T-helper 2 cell treated with Interferon-gamma antibody and Interleukin-4, amounts not matched to agents 5 μg/mL and 100 μg/mL, for 36 hours (primary cell): ENCODE measurements at places on chromosomes 2 and 18.

GRCh38 chr2:233178994-233179847 lies 72.3 kb upstream of the ATG16L1 start:
- DNase-seq: no peak

GRCh38 chr2:26997394-26997793 lies 27.0 kb downstream of the MAPRE3 start:
- no peak for DNase-seq

GRCh38 chr2:150271952-150272802 lies 215.3 kb downstream of the RND3 start:
- DNase-seq: no peak

DNA sequence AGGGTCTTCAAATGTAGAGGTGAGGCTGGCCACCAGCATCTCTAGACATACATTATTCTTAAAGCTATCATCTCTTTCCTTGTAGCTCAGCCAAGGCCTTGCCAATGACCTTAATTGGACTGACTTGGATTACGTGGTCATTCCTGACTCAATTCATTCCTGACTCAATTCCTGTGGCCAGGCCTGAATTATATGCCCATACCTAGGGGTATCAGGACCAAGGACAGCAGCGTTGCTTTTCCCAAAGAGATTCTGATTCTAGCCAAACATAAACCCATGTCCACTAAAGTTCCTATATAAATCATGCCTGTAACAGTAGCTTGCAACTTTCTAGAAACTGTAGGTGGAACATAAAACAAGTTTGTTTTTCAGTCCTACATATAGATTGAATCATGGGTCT lies 231.7 kb downstream of the ARL6IP6 start:
- no peak for DNase-seq

DNA sequence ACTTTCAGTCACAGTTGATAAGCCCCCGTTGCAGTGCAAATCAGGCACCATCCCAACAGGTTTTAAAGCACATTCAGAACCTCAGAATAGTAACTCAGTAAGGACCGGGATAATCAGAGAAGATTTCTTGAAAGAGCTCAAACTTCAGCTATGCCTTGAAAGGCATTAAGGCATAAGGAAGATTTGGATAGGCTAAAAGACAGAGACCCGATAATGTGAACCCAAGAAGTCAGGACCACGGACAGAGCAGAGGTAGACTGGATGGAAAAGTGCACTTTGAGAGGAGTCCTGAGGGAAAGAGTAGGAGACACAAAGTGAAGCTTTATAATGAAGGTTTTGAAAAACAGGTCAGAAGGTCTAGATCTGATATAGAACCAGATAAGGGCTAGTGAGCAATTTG lies 36.9 kb upstream of the KLF7 start:
- no peak for DNase-seq

DNA sequence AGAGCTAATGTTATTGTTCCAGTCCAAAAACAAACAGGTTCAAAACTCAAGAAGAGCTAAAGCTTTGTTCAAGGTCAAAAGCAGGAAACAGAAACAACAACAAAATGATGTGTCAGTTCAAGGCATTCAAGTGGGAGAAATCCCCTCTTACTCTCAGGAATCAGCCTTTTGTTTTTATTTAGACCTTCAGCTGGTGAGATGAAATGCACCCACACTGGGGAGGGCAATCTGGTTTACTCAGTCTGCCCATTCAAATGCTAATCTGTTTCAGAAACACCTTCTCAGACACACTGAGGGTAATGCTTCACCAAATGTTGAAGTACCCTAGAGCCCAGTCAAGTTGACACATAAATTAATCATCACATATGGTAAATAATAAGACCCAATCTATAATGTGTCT lies 150.6 kb downstream of the TMX3 start:
- no peak for DNase-seq

- DNase-seq: no peak
Measured at GRCh38 chr18:5073026-5073944, 123.8 kb downstream of the AKAIN1 start.

DNA sequence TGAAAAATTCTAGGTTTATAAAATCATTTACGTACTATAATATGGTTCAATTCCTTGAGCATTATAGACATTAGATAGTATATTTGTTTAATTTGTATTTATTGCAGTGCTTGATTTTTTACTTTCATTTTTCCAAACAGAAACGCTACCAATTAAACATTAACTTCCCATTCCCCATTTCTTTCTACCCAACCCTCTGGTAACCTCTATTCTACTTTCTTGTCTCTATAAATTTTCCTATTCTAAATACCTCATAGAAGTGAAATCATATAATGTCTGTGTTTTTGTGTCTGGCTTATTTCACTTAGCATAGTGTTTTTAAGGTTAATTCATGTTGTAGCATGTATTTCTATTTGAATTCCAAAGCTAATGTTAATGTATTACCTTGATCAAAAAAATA lies 11.6 kb upstream of the SLC39A10 start:
- DNase-seq: no peak

DNA sequence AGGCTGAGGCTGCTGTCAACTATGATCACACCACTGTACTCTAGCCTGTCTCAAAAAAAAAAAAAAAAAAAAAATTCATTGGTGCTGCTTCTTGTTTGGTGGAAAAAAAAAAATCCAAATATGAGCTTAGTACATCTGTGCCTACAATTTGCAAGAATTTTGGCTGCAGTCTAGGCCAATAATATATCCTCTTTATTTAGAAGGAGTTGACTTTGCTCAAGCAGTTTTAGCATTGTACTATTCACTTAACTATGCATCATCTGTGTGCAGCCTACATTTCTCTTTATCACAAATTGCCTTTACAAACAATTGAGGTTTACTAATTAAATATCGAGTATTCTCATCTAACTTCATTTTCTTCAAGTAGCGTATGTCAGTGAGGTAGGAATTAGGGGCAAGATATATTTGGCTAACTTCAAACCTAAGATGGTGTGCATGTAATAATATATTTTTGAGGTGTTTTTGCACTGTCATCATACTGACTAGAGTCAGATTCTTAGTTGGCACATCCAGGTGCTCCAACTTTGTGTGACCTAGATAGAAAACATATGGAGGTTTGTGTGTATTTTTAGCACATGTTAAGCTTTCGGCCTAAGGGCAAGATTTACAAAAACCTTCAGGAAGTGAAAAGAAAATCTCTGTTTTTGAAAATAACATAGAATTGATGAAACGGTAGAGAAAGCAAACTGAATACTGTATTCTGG lies 51.8 kb downstream of the PMS1 start:
- no peak for DNase-seq

GRCh38 chr2:1974397-1974796 lies 230.1 kb upstream of the PXDN start:
- no peak for DNase-seq

- no peak for DNase-seq
Measured at GRCh38 chr2:20071397-20072383, 20.3 kb upstream of the LAPTM4A start.

GRCh38 chr2:188142636-188143295 lies 148.9 kb upstream of the GULP1 start:
- DNase-seq: no peak

DNA sequence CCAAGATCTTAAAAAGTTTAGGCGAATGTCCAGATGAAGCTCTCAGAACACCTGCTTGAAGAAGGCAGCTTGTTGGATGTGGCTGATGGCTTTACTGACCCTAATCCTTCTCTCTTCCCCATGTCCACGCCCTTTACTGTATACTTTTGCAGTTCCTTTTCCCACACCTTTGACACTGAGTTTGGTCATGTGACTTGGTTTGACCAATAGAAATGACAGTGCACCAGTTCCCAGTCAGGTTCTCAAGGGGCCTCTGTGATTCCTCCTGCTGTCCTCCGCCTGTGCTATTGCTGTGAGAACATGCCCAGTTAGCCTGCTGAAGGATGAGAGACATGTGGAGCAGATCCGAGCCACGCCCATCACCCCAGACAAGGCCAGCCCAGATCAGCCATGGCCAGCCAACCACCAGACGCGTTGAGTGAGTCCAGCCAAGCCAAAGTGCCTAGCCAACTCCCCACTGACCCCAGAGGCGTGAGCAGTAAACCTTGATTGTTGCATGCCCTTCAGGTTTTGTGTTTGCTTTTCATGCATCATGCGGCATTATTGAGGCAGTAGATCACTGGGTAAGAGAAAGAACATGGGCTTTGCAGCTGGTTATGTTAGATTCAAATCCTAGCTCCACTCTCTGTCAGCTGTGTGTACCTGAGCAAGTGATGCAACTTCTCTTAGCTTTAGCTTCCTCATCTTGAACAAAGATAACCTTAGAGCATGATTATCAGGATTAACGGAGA lies 258.0 kb upstream of the SIX2 start:
- DNase-seq: no peak

GRCh38 chr2:7722212-7722910 lies 805.1 kb downstream of the RNF144A start:
- no peak for DNase-seq

- DNase-seq: no peak
Measured at GRCh38 chr2:166593403-166593802, 99.4 kb upstream of the SCN7A start.

DNA sequence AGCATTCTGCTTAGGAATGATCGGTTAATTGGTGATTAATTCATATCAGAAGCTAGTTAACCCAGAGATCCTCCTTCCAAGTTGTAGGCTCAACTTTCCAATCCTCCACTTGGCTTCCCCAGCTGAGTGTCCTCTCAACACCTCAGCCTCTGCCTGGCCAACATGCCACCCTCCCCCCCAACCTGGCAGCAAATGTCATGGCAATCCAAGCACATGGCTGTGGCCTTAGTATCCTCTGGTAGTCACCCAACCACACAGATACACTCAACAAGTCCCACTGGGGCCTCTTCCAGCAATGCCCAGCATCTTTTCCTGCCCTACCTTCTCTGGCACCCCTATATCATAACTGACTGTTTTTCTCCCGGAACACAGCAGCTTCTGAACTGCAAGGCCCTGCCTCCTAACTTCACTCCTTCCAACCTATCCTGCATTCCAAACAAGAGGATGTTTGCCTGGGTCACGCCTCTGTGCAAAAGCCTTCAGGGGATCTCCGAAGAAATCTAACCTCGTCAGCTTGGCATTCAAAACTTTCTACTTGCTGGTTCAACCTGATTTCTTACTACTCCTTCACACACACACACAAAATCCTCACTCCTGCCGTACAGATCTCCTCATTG lies 195.0 kb downstream of the CYP26B1 start:
- no peak for DNase-seq

GRCh38 chr2:119198240-119198840 lies 25.3 kb upstream of the STEAP3 start:
- no peak for DNase-seq

DNA sequence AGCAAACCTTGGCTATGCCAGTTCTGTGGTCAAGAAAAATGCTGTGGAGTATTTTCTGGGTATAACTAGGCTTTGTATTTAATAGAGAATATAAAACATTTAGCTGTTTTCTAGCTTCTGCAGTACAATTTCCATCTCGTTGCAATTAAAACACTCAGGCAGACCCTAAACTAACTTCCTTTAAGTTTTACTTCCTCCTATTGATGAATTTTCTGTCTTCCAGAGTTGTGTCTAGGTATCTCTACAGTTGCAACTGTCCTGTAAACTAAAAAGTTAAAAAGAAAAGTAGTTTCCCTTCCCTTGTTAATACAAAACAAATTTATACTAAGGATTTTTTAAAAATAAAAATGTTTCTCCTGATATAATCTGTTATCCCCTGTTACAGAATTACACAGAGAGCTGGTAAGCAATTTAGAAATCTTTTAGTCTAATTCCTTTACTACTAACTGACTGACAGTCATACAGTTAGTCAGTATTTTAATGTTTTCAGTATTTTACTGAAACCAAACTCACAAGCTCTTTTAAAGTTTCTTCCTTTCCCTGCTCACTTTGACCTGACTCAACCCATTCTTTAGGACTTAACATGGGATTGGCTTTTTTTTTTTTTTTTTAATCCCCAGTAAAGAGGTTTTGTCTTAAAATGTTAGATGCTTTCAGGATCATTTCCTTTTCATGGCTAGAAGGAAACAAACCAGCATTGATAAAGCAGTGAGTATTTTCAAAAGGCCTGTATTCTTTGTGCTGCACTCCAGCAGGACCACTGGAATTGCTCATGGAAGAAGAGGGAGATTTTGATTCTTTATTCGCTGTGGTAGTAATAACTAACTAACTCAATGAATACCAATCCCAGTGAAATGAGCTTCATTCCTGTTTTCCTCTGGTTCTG lies 22.9 kb downstream of the ITGAV start:
- DNase-seq: no peak

DNA sequence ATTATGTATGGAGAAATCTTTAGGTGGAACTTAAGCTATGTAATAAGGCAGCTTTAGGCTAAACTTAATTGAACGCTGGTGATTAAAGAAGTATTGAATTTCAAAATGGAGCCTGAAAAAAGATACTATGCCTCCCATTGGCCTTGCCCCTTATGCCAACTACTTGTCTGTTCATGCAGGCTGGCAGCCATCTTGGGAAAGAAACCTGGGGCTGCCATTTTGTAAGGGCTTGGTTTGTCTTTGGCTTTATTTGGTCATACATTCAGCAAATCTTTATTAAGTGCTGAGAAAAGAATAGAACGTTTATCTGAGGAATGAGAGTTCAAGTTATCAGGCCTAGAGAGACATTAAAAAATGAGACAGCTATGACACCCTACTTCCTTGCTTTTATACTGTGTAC lies 231.3 kb downstream of the KCNE4 start:
- DNase-seq: no peak

GRCh38 chr2:195575879-195576401 lies 81.1 kb upstream of the SLC39A10 start:
- DNase-seq: no peak

- no peak for DNase-seq
Measured at GRCh38 chr2:46410273-46411244, 68.8 kb upstream of the TMEM247 start.

- no peak for DNase-seq
Measured at GRCh38 chr2:112006076-112006410, 49.0 kb upstream of the TMEM87B start.

DNA sequence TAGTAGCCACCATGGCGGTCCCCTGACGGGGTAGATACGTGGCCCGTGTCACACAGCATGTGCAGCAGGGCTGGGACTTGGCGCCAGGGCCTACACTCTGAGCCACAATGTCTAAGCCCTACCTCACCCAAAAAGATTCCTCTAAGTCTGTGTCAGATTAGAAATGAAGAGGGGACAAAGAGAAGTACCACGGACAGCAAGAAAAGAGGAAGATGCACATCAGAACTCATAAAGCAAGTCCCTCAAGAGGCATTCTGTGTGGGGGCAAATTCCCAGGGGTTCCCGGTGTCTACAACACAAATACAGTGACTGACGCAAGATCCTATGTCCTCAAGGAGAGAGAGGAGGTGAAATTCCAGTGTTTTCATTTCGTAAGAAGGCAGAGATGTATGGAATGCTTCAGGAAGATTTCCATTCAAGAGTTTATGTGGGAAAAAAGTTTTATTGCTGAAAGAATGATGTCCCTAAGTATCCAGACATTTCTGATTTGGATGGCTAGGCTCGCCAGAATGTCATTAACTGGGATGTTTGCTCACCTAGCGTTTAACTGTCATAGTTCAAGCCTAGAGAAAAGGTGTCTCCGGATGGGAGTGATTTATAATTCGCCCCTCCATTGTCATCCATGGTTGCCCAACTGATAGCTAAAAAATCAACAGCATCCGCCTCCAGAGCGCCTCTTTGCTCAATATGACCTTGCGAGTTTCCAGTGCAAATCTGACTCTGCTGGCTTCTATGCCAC lies 75.6 kb upstream of the CHMP1B start:
- DNase-seq: no peak

GRCh38 chr2:197196541-197197180 lies 113.9 kb downstream of the ANKRD44 start:
- no peak for DNase-seq
